Heart left ventricle (tissue), 16 donors: ENCODE measurements at places on chromosomes 16 and 17. TPM values are rescaled to one million over a fixed set of nuclear protein-coding genes. Genes with fewer than 3 reads are reported as not detected.

DNA sequence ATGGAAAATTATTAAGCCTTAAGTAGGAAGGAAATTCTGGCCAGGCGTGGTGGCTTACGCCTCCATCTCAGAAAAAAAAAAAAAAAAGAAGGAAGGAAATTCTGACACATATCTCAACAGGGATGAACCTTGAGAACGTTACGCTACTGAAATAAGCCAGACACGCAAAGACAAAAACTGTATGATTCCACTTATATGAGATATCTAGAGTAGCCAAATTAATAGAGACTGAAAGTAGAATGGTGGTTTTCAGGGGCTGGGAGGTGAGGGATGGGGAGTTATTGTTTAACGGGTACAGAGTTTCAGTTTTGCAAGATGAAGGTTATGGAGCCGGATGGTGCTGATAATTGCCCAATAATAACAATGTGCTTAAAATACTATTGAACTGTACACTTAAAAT lies 16.2 kb upstream of the HNF1B start:
- no peak for DNase-seq

DNA sequence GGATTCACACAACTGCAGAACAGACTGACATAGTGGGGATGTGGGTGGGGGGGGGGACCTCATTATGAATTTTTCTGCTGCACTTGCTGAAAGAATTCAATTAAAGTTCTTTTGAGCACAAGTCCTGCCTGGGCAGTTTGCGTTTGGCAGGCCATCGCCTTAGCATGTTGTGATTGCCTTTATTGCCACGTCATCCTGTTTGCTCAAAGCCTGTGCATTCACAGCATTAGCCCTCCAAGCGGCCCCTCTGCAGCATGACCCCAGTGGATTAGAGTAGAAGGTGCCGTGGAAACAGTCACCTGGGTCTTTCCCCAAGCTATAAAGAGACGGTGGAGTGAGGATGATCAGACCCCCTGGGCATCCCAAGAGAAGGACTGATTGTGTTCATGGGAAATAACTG lies 17.2 kb downstream of the MSI2 start:
- no peak for DNase-seq

DNA sequence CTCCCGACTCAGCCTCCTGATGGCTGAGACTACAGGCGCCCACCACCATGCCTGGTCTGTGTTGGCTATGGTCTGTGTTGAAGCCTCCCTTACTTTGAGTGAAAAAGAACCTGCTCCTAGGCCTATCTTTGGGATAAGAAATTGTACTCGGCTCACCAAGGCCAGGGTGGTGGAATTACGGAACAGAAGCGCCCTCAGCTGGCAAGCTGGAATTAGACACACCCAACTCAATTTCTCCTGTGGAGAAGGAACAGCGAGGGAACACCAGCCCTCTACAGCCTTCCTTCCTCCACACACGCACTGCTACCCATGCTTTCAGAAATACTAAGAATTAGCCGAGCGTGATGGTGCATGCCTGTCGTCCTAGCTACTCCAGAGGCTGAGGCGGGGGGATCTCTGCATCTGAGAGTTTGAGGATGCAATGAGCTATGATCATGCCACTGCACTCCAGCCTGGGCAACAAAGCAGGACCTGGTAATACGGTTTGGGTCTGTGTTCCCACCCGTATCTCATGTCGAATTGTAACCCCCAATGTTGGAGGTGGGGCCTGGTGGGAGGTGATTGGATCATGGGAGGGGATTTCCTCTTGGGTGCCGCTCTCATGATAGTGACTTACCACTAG lies 40.1 kb upstream of the RBBP6 start:
- no peak for DNase-seq

- DNase-seq = no peak
Measured at GRCh38 chr16:55828680-55829079, 4.2 kb downstream of the CES1 start.

GRCh38 chr16:68298907-68299561 lies 11.7 kb downstream of the SLC7A6OS start:
- DNase-seq = peak; percentile 44

GRCh38 chr17:34254651-34255380 lies at the start of gene CCL2:
CCL2 (plus strand) TSS chr17:34255285; CDS start chr17:34255350, 65 bp downstream.
- peak; percentile 84 for DNase-seq

DNA sequence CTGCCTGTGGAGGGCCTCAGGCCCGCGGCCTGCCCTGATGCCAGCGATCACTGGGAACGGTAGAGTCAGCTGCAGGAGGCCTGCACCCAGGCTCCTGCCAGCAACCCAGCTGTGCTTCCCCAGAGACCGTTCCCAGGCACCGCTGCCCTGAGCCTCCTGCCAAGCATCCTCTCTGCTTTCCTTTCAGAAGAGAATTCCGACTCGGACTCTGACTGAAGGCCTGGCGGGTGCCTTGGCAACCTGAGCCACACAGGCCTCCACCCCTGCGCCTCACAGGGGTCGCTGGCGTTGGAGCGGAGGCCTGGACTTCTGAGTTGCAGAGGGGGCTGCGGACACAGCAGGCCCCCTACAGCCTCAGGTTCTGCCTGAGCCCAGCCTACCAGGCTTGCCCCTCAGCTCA lies 7.9 kb downstream of the CMTM3 start:
- DNase-seq = no peak

The STH gene
- 1.6 TPM for polyA plus RNA-seq

- no peak for DNase-seq
Measured at GRCh38 chr16:81204798-81205680, 33.5 kb upstream of the BCO1 start.

- DNase-seq = no peak
Measured at GRCh38 chr16:65372171-65372570, 250.3 kb upstream of the CDH11 start.

- DNase-seq = no peak
Measured at GRCh38 chr17:48313096-48313755, 116.8 kb downstream of the SKAP1 start.

DNA sequence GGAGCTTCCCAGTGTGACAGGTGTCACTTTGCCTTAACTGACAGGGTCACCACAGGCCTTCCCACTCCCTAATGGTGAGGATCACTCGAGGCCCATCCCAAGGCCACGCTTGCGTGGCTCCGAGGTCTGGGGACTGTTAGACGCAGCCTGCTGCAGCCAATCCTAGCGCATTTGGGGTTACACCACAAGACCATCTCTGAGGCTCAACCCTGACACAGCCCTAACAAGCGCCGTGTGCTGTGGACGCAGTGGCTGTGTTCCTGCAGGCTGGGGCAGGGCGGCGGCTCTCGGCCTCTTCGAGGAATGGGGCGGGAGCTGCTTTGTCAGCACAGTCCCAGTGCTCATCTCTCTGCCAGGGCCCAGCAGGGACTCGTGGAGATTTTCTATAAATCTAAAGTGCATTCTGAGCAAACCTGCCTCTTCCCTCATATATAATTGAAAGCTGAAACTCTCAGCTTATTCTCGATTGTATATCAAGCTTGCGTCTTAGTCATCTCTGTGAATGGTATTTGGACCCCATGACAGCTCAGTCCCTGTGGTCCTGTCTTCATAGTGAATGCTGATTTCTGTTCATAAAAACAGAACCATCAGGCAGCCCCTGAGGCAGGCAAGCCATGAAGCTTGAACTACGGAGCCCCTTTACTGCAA lies 65.8 kb upstream of the CHMP6 start:
- peak; percentile 10 for DNase-seq

GRCh38 chr16:84618581-84619460 lies 943 bp upstream of the COTL1 start:
- DNase-seq = peak; percentile 49

DNA sequence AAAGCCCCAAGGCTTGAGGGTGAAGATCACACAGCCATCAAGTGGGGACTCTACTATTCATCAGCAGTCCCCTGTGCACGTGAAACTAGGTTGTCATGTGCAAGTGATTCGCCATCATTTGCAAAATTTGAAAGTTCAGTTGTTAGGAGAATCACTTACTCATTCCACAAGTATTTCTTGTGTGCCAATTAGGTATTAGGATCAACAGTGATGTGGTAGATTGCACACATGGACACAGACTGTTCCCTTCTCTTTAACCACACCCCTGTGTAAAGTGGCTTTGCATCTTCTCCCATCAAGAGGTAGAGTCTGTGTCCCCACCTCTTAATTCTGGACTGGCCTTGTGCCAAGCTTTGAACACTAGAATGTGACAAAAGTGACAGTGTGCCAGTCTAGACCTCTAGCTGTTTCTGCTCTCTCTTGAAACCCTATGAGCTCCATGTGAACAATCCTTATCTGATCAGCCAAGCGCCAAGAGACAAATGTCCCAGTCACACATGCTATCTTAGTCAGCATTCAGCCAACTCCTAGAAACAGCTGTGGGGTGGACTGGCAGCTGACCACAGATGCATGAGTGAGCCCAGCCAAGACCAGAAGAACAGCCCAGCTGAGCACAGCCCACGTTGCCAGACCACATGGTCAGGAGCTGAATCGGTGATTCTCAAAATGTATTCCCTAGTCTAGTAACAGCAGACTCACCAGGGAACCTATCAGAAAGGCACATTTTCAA lies 31.5 kb upstream of the SHISA9 start:
- no peak for DNase-seq

The ASPA gene
- polyA plus RNA-seq = 0.88 TPM

The GAS2L2 gene
- polyA plus RNA-seq = not detected

DNA sequence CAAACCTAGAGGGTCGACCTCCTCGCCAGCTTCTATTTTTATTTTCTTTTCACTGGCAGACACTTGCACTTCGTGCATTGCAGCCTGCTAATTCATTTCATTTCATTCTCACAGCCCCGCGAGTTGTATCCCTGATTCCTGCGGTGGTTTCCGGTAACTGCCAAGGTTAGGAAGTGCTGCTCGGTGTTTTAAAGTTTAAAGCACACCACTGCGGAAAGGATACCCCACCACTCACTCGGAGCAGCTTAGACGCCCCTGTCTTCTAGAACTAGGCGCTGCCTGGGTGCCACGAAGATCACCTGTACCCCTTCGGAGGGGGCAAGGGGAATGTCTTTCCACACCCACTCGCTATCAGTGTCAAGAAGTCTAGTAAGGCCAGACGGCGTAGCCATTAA lies 509 bp downstream of the CNEP1R1 start:
- DNase-seq = no peak

- DNase-seq = peak; percentile 52
Measured at GRCh38 chr16:67236563-67237395, 9.8 kb downstream of the TMEM208 start.

DNA sequence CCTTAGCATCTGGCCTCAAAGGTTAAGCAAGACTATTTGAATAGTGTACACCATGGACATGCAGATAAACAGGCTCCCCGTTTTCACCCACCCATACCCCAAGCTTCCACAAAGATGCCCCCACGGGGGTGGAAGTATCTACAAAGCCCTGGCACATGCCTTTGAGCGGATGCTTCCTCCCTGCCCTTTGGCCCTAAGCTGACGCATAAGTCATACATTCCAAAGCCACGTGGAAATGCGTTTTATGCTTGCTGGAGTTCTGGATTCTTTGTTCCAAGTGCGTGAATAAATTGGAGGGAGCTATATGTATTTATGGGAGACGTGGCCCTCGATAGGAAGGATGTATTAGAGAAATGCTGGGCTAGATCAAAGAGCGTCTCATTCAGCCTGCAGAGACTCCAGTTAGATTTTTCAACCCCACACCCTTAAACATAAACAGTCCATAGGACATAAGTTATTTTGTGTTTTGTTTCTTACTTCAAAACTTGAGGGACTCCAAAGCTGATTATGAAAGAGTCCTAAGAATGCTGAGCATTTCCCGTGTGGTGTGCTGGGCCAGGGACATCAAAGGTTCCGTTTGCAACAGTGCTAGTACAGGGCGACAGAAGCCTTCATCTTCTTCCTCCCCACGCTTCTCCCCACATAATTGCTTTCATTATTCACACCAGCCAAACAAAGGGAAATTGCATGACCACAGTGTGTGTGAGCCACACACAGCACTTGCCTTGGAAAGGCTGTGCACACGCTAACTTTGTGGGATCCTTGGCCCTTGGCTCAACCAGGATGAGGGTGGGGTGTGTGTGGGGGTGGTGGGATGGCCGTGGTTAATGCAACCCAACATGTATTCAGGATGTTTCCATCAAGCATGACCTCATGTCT lies 73.6 kb downstream of the WIPI1 start:
- peak; percentile 32 for DNase-seq

DNA sequence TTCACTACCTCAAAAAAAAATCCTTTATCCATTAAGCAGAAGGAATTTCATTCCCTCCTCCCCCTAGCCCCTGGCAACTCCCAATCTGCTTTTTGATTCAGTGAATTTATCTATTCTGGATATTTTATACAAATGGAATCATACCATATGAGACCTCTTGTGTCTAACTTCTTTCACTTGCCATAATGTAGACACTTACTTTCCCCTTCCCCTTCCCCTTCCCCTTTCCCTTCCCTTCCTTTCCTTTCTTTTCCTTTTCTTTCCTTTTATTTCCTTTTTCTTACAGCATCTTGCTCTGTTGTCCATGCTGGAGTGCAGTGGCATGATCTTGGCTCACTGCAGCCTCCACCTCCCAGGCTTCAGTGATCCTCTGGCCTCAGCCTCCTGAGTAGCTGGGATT lies 50.5 kb downstream of the PSMD12 start:
- DNase-seq = no peak

The GLP2R gene
- 0.07 TPM for polyA plus RNA-seq

- DNase-seq = no peak
Measured at GRCh38 chr16:17276010-17276530, 194.7 kb downstream of the XYLT1 start.

- no peak for DNase-seq
Measured at GRCh38 chr16:3689731-3690130, 27.6 kb downstream of the TRAP1 start.

- DNase-seq = no peak
Measured at GRCh38 chr17:75502072-75502720, 13.1 kb downstream of the CASKIN2 start.

The TBC1D3I gene
- polyA plus RNA-seq = not detected

The ZSCAN10 gene
- polyA plus RNA-seq = not detected

The AKAP1 gene
- 63.4 TPM for polyA plus RNA-seq

DNA sequence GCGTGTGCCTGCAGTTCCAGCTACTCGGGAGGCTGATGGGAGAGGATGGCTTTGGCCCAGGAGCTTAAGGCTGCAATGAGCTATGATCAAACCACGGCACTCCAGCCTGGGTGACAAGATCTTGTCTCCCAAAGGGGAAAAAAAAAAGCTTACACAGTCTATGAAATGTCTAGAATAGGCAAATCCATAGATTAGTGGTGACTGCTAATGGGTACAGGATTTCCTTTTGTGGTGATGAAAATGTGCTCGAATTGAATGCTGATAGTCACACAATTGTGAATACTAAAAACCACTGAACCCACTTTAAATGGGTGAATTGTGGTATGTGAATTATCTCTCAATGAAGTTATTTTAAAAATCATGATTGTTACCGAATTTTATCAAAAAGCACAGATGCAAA lies 14.9 kb downstream of the USP7 start:
- DNase-seq = no peak

GRCh38 chr17:76742958-76743357 lies 5.0 kb downstream of the MFSD11 start:
- DNase-seq = no peak

- DNase-seq = no peak
Measured at GRCh38 chr17:27382025-27382424, 74.2 kb upstream of the KSR1 start.

- no peak for DNase-seq
Measured at GRCh38 chr16:67917852-67918236, 13.8 kb downstream of the CTRL start.

DNA sequence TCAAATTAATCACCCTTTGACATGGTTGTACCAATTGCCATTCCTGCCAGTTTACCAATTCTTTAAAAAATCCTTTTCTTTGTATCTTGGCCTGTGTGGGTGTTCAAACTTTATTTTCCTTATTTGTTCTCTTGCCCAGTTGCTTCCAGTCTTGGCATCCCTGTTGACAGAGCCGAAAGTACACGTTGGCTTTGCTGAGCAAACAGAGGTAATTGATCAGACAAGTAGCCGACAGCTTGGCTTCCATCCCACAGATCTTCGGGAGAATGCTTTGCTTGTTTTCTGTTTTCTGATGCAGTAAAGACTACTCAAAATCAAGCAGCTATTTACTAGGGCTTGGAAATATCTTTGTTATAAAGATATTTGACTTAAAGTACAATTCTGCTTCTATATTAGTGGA lies 506.8 kb upstream of the SALL1 start:
- no peak for DNase-seq
